ENCODE measurements at places on chromosomes 6 and 20.

- DNase-seq = no peak
These were observed 111.9 kb downstream of the FAM83B start for GRCh38 chr6:54958446-54958845.

DNA sequence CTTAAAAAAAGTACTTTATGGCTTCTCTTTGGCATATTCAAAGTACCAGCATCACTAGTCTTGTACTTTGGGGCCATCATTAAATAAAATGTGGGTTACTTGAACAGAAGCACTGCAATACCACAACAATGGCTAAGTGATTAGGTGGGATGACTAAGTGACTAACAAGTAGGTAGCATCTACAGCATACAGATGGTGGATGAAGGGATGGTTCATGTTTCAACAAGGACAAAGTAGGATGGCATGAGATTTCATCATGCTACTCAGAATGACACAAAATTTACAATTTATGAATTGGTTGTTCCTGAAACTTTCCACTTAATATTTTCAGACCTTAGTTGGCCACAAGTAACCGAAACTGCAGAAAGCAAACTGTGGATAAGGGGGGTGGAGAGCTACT lies 7.7 kb downstream of the MPC1 start:
- DNase-seq = no peak

DNA sequence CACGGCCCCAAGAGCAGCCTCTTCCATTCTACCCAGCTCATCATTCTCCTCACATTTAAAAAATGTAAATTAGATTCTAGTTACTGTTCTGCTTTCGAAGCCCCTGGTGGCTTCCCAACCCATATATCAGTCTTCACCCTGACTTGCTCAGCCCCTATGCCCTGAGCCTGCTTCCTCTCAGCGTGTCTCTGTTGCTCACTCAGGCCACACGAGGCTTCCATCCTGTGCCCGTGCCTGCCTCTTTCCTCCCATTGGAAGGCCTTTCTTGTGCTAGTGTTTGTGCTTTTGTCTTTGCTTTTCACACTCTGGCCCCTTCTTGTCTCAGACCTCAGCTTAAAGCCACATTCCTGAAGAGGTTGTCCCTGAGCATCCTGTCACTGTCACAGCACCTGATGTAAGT lies 78.1 kb downstream of the AFDN start:
- no peak for DNase-seq

DNA sequence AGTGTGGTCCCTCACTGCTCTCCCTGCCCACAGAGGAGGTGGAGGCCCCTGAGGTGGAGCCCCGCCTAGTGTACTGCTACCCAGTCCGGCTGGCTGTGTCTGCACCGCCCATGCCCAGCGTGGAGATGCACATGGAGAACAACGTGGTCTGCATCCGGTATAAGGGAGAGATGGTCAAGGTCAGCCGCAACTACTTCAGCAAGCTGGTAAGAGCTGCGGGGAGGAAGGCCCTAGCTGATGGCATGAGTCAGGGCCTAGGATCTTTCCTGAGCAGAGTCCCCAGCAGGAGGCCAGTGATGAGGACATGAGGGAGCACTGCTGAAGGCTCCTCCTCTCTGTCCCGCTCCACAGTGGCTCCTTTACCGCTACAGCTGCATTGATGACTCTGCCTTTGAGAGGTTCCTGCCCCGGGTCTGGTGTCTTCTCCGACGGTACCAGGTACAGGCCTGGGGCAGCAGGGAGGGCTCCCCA lies 11.2 kb downstream of the PCIF1 start:
- no peak for DNase-seq

GRCh38 chr6:89388846-89389245 lies 23.2 kb downstream of the RRAGD start:
- no peak for DNase-seq
